GM13976 (cell line): ENCODE measurements at places on chromosomes 13 and 19.
A peak's percentile ranks its signal among the peaks of the same experiment; 100 is the strongest.

DNA sequence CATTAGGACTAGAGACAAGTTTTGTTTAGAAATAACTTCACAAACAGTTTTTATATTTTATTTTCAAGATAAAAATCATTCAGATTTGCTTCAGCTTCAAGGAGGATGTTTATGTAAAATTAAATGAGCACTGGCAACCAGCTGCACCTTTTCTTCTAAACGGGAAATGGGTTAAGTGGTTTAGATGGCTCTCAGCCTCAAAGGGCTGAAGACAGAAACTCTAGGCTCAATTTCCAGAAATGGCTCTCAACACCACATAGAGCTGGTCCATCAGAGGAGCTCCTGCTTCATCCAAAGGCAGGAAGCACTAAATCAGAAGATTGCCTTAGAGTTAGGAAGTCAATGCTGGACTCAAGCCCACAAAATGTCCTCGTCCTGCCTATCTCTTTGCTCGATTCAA, 74.7 kb downstream of the ZNF429 start:
- DNase-seq: no peak

DNA sequence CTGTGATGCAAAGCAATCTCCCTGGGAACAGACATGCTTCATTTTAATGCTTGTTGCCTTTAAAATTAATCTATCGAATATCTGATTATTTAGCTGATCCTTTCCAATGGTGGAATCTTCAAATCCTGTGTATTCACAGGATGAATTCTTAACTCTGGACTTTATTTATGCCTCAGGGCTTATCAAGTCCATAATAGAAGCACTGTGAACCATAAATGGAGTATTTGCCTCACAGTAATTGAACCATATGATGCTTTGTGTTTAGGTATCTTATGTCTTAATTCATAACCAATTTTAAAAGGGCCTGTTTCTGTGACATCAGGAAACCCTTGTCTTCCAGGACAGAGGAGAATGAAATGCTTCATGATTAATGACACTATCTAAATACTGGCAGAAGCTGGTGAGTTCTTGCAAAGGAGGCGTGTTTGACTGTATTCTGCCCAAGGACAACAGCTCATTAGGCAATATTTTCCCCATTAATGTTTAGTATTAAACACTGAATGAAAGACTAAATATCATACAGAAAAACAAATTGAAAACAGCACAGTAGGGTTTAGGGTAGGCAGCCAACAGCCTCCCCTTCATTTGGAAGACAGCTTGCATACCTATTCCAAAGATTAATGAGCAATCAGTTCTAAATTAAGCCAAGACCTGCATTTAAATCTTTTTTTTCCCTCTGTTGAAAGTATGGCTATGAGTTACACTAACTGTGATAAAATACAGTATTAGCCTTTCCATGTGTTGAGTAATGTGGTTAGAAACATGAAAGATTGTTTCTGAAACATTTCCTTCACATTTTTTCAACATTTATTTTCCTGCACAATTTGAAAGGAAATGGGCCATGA, 709.4 kb downstream of the PCDH9 start:
- DNase-seq: no peak

- peak; percentile 11 for DNase-seq
Measured at GRCh38 chr13:94813920-94814475, 101.7 kb upstream of the SOX21 start.

GRCh38 chr13:34431827-34432581, 510.1 kb upstream of the NBEA start:
- no peak for DNase-seq

DNA sequence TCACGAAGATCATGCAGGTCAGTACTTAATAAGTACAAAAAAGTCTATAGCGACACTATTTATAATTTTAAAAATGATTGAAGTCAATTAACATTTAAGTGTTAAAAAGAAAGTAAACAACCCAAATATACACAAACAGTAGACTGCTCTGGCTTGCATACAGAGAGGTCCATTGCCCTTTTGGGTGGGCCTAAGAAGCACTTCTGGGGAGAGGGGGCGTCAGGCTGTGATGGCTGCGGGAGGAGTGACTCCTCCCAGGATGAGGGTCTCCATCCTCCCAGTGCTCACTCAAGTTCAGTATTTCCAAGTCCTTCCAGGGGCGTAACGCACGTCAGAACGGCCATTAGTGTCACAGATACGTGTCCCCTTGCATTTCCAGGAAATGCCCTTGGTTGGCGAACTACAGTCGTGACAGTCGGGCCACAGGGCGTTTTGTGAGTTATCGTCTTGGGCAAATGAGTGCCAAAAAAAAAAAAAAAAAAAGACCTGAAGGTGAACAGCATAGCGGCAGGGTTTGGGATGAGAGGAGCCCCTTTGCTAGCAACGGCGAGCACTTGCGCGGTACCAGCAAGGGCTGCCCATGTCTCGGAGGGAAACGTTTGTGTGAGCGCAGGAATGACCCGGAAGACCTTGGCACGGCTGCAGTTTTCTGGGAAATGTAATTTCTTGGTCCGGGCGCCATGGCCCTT, at the start of gene SCGB2B2:
Gene SCGB2B2 (minus strand): TSS at position 463 of the 689 bp plus-strand sequence. CDS start 82,596 bp downstream, outside the sequence.
- DNase-seq: peak; percentile 54

- no peak for DNase-seq
Measured at GRCh38 chr13:53743906-53744305, 715.3 kb downstream of the OLFM4 start.

DNA sequence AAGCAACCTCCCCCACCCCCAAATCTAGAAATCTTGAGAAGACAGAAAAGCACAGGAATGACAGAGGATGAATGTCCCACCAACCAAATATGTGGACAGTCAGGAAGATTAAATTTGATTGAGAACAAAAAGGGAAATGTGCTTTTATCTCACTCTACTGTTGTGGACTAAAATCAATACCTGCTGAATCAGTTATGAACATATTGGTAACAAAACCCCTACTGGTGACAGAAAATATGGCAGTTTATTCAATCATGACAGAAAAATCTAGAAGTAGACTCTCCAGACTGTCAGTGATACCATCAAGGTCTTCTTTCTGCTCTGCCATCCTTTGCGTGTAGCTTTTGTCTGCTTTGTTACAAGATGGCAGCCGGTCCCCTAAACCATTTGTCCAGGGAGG, 35.2 kb downstream of the FAM216B start:
- no peak for DNase-seq

- DNase-seq: no peak
Measured at GRCh38 chr13:27374126-27374613, 50.2 kb upstream of the GTF3A start.

DNA sequence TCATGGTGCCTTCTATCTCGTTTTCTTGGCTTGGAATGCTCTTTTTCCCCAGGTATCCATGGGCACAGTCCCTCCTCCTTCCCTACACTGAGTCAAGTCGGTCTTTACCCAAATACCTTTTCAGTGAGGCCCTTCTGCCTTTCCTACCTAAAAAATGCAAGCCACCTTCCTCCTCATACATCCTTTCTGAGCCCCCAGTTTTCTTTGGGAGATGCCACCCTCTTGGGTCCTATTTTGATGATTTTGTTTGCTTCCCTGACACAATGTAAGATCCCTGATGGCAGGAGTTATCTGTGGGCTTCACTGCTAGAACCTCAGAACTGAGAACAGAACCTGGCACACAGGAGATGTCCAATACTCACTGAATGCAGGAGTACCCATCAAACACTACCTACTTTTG, 22.3 kb downstream of the NLRP13 start:
- no peak for DNase-seq

DNA sequence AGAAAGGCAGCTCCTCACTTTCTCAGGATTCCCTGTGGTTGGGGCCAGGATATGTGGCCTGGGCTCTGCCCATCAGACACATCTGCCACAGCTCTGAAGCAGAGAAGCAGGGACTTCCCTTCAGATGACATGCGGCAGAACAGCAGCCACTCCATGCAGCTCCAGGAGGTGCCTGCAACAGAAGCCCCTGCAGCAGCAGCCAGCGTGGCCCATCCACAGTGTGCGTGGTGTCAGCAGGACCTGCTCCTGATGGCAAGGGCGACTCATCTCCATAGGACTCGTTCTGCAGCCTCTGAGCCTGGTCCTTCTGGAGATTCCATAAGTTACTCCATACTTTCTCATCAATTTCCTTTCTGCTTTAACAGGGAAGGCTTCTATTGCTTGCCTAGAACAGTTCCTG, 105.0 kb downstream of the SUCLA2 start:
- DNase-seq: no peak

GRCh38 chr13:99303863-99304521, 3.2 kb downstream of the GPR183 start:
- DNase-seq: no peak

GRCh38 chr19:22783651-22784410, at the start of gene ZNF99:
ZNF99 (minus strand) TSS chr19:22784151; CDS start chr19:22784016, 135 bp downstream.
- DNase-seq: no peak

GRCh38 chr13:76027131-76027530, 391.0 kb downstream of the LMO7 start:
- DNase-seq: no peak

DNA sequence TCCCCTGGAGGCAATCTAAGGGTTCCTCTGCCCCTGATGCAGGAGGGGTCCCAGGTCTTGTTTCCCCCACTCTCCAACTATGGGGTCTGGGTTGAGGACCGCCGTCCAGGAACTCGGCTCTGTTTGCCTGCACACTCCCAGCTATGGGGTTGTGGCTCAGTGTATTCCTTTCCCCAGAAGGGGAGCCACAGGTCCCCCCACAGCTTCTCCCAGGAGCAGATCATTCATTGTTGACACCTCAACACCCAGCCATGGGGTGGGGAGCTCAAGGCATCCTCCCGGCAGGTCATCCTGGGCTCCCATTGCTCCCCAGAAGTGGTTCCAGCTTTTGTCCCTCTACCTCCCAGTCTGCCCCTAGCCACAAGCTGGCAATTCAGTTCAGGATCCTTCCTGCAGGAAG, 975 bp downstream of the ZNF358 start:
- no peak for DNase-seq

- no peak for DNase-seq
Measured at GRCh38 chr13:50033725-50034124, 18.5 kb downstream of the KCNRG start.

DNA sequence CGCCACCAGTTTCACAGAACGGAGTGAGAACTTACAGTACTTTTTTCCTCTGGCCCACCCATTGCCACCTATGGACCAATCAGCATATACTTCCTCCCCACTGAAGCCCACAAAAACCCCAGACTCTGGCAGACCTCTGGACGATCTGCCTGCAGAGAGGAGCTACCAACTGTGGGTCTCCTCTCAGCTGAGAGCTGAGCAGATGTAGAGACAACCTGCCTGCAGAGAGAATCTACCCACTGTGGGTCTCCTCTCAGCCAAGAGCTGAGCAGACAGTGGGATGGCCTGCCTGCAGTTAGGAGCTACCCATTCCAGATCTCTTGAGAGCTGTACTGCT, 69.7 kb downstream of the PIBF1 start:
- DNase-seq: no peak

GRCh38 chr19:13057147-13057572, 45.5 kb downstream of the LYL1 start:
- DNase-seq: no peak

GRCh38 chr19:57667228-57667627, 1.5 kb upstream of the ZSCAN4 start:
- no peak for DNase-seq

GRCh38 chr13:51608857-51609406, 24.7 kb downstream of the WDFY2 start:
- no peak for DNase-seq

DNA sequence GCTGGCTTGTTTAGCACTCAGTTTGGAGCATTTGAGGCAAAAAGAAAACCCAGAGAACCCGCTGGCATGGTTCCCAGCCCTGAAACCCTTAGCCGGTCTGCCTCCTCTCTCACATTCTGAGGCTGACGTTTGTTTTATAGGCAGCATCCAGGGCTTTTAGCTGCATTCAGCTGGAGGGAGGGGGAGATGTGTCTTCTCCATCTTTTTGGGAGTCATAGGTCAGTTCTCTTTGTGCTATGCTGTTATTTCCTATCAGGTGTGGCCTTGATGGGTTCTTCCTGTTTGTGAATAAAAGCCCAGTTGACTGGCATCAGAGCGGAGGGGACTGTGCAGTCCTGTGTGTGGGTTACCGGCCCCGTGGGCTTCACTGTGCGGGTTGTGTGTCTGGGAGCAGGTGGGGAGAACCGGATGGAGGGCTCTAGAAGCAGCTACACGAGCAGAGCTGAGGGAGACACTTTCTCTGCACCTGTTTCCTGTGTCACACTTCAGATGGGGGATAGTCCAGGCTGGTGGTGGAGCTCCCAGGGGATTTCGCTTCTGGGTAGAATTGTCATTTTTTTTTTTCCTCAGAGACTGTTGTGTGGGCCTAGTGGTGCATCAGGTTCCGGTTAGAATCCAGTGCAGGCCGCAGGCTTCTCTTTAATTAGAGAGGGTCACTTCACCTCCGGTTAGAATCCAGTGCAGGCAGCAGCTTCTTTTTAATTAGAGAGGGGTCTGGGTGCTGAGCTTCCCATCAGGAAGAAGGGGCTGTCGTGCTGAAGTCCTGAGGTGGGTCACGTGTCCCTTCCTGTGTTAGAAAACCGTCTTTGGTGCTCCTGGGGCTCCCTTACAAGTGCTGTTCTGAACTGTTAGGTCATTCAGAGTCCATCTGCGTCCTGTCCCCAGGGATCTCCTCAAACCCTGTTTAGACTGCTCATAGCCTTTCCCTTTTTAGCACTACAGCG, 69.6 kb downstream of the ARHGEF7 start:
- peak; percentile 80 for DNase-seq

DNA sequence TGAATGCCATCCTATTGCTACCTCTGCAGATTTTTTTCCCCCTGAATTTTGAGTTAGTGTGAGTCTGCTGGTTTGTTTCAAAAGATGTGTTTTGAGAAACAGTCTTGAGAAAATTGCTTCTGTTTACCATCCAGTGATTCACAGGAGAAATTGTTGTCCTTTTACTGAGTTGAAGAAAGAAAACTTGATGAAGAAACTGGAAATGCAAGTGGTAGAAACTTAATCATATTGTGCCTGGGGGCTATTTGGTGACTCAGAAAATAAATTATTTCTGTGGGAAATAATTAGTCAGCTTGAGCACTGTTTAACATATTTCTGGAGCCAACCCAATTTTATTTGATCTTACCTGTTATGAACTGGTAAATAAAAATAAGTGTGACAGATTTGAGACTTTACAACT, 35.4 kb downstream of the PAN3 start:
- DNase-seq: no peak

DNA sequence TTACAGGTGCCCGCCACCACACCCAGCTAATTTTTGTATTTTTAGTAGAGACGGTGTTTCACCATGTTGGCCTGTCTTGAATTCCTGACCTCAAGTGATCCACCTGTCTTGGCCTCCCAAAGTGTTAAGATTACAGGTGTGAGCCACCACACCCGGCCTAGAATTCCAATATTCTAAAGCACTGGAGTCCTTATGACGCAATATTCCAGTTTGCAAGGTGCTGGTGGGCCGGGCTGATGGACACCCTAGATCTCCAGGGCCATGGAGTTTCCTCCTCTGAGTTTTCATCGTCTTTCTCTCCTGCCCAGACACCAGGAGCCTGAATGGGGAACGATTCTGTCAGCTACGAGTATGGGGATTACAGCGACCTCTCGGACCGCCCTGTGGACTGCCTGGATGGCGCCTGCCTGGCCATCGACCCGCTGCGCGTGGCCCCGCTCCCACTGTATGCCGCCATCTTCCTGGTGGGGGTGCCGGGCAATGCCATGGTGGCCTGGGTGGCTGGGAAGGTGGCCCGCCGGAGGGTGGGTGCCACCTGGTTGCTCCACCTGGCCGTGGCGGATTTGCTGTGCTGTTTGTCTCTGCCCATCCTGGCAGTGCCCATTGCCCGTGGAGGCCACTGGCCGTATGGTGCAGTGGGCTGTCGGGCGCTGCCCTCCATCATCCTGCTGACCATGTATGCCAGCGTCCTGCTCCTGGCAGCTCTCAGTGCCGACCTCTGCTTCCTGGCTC, 8.5 kb upstream of the DHX34 start:
- no peak for DNase-seq
